ENCODE measurements at places on chromosomes 2 and 18. TPM values are rescaled to one million over a fixed set of nuclear protein-coding genes. Genes with fewer than 3 reads are reported as not detected.

The CD226 gene
- 2.4 TPM for total RNA-seq

The MARCHF7 gene
- total RNA-seq: 108 TPM

DNA sequence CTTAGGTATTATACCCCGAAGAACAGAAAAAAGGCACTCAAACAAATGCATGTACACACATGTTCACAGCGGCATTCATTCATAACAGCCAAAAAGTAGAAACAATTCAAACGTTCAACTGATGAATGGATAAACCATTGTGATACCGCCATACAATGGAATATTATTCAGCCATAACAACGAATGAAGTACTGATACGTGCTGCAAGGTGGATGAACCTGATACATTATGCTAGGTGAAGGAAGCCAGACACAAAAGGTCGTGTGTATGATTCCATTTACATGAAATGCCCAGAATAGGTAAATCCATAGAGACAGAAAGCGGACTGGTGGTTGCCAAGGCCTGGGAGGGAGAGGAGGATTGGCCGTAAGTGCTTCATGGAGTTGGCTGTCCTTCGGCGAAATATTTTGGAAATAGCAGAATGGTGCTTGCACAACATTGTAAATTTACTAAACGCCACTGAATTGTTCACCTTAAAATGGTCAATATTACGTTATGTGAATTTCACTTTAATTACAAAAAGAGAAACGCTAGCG is 750 bp upstream of the RMP24 start:
- DNase-seq: no peak

GRCh38 chr2:12091201-12091806 is 344.9 kb downstream of the LPIN1 start:
- no peak for DNase-seq

DNA sequence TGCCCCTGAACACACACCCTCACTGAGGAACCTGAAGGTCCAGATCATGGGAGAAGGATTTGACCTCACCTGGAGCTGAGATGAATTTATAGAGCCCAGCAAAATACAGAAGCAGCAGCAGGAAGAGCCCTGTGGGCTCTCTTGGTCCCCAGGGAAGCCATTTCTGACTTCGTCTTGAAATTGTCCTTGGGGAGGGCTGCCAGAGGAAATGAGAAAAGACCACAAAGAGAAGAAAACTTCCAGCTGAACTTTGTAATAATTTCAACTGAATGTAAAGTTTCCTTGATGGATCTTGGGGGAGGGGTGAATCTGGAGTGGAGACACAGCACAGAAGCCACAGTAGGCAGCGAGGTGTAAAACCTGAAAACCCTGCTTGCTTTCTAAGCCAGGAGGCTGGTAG is 500.9 kb upstream of the NXPH2 start:
- DNase-seq: no peak

- no peak for DNase-seq
Measured at GRCh38 chr2:141767051-141767450, 363.8 kb downstream of the LRP1B start.

GRCh38 chr2:126905991-126906390 is 7.3 kb downstream of the TEX51 start:
- DNase-seq: peak; percentile 9

- no peak for DNase-seq
Measured at GRCh38 chr2:230048010-230048671, 20.6 kb downstream of the SLC16A14 start.

GRCh38 chr2:69517410-69517809 is 80.2 kb upstream of the NFU1 start:
- DNase-seq: no peak

GRCh38 chr2:120511536-120511935 is 165.6 kb downstream of the INHBB start:
- DNase-seq: no peak

- no peak for DNase-seq
Measured at GRCh38 chr18:2826581-2826980, 20.2 kb upstream of the EMILIN2 start.

Measured in ureter (tissue), 1 donor.